ENCODE measurements at places on chromosomes 16 and 17.

- DNase-seq: peak; percentile 7
These were observed 365.1 kb upstream of the CDH5 start for GRCh38 chr16:66001432-66001831.

DNA sequence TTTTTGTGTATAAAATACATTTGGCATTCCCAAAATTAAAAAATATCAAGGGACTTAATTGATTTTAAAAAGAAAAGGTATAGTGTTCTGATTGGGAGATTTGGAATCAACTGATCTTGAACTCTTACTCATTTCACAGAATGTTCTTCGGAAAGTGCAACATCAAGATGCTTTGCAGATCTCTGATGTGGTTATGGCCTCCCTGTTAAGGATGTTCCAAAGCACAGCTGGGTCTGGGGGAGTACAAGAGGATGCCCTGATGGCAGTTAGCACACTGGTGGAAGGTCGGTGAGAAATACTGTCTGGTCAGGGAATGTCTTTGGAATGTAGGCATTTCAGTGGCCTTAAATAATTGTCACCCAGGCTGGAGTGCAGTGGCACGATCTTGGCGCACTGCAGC is 19.5 kb upstream of the TBKBP1 start:
- DNase-seq: no peak

DNA sequence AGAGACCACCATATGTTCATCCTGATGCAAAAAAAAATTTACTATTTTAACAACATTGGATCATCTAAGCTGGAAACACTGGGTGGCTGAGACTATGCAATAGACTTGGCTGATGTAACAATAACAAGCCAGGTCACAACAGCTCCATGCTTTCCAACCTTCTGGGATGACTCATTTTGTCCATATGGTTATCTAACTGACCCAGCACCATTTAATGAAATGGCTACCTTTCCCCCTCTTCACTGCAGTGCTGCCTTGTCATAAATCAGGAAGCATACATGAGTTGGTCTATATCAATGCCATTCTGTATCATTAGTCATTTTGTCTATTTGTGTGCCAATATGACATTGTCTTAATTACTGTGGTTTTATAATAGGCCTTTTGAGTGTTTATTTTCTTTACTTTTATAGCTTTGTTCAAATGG is 217.6 kb upstream of the KCNJ16 start:
- DNase-seq: peak; percentile 92

- no peak for DNase-seq
These were observed 816 bp downstream of the HSBP1 start for GRCh38 chr16:83808573-83809014.

- no peak for DNase-seq
These were observed 4.1 kb downstream of the PRPSAP2 start for GRCh38 chr17:18862011-18862410.
